Fibroblast of gingiva (primary cell): ENCODE measurements at places on chromosomes 6 and 20.
A peak's percentile ranks its signal among the peaks of the same experiment; 100 is the strongest.

GRCh38 chr20:39004508-39004907 is 42.4 kb downstream of the DHX35 start:
- DNase-seq = no peak

DNA sequence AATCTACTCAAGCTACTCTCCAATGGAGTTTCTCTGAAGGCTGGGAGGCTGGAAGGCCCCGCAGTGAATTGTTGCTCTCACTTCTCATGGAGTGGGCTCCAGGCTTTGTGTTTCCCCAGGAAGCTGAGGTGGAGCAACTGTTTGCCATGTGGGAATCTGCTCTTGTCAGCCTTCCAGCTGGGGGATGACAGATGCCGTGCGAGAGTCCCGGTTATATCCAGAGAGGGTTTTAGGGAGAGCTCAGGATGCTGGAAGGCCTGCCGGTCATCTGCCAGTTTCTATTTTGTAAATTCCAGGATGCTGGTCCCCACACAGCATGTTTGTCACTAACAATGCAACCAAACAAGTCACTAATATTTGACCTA is 98.2 kb upstream of the NAA20 start:
- DNase-seq = no peak

- DNase-seq = no peak
Measured at GRCh38 chr6:157193443-157193996, 129.8 kb downstream of the TMEM242 start.

GRCh38 chr6:12186528-12186927 is 103.6 kb upstream of the EDN1 start:
- no peak for DNase-seq

- DNase-seq = peak; percentile 33
Measured at GRCh38 chr6:10510592-10511367, 10.4 kb upstream of the GCNT2 start.

DNA sequence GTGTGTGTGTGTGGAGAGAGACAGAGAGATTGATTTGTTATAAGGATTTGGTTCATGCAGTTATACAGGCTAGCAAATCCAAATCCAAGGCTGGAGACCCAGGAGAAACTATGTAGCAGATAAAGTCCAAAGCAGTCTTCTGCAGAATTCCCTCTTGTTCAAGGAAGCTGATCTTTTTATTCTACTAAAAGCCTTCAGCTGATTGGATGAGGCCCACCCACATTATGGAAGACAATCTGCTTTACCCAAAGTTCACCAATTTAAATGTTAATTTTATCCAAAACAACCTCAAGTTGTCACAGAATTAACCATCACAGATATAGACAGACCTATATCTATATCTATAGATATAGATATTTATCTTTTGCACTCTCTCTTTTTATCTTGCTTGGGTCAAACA is 67.0 kb downstream of the TPBG start:
- DNase-seq = no peak

DNA sequence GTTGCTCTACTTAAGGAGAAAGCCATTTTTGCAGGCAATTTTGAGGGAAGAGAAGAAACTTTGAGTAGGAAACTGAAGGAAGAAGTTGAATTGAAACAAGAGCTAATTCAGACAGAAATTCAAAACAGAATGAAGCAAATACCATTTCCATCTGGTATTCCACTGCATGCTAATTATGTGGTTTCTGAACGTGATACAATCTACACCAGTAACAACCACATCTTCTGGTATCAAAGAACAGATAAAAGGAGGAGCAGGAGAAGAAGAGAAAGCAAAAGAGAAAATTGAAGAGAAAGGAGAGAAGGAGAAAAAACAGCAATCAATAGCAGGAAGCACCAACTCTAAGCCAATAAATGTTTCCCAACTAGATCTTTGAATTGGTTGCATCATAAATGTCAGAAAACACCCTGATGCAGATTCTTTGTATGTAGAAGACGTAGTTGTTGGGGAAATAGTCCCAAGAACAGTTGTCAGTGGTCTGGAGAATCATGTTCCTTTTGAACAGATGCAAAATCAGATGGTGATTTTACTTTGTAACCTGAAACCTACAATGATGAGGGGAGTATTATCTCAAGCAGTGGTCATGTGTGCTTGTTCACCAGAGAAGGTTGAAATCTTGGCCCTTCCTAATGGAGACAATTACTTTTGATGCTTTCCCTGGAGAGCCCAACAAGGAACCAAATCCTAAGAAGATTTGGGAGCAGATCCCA is 132.4 kb downstream of the MACROD2 start:
- no peak for DNase-seq

GRCh38 chr6:137313928-137314855 is 95.0 kb upstream of the IFNGR1 start:
- DNase-seq = peak; percentile 77

DNA sequence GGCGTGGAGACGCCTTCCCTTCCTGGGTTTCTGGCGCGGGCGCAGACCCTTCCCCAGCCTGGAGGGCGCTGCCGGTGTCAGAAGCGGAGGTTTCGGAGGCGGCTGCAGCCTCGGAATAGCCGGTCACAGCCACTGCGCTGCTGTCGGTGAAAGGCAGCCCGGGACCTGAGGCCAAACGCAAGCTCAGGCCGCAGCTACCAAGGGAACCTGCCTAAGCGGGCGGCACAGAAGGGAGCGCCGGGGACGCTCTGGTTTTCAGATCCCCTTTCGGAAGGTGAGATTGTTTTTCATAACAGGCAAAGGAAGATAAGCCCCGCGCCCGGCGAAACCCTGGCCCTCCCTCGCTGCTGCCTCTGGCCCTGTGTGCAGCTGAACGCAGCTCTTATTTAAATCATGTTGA is 116.5 kb downstream of the FAM120B start:
- no peak for DNase-seq

- DNase-seq = no peak
Measured at GRCh38 chr6:54040545-54040944, 70.7 kb upstream of the MLIP start.

- no peak for DNase-seq
Measured at GRCh38 chr20:34334654-34335407, 28.2 kb upstream of the ITCH start.

DNA sequence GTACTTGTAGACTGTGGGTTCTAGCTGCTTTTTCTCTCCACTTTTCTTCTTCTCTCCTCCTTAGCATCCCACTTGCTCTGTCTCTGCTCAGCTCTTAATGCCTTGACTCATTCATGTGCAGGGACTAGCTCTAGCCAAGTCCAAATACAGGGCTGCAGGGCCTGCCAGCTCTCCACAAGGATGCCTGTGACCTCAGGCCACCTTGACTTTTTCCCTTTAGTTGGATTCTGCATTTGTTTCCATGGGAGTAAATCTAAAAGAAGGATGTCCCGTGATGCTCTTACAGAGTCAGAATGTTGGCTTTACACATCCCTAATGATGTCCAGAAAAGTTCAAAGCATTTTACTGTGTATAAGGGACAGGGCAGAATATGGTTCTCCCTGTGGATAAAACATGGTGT is 101.8 kb upstream of the PREP start:
- DNase-seq = no peak

- peak; percentile 5 for DNase-seq
Measured at GRCh38 chr6:28167068-28167467, 25.4 kb downstream of the ZKSCAN8 start.

GRCh38 chr20:62738025-62738881 is 29.6 kb downstream of the NTSR1 start:
- no peak for DNase-seq
